Activated CD4-positive, alpha-beta T cell treated with anti-CD3 and anti-CD28 coated beads for 36 hours (primary cell): ENCODE measurements at places on chromosomes 6 and 20. TPM values are rescaled to one million over a fixed set of nuclear protein-coding genes. Genes with fewer than 3 reads are reported as not detected.

Gene MPIG6B
- not detected for total RNA-seq

- DNase-seq: no peak
Measured at GRCh38 chr20:35253010-35253409, 24.9 kb downstream of the MMP24OS start.

GRCh38 chr20:19789446-19789845 is 31.4 kb downstream of the RIN2 start:
- DNase-seq: no peak

DNA sequence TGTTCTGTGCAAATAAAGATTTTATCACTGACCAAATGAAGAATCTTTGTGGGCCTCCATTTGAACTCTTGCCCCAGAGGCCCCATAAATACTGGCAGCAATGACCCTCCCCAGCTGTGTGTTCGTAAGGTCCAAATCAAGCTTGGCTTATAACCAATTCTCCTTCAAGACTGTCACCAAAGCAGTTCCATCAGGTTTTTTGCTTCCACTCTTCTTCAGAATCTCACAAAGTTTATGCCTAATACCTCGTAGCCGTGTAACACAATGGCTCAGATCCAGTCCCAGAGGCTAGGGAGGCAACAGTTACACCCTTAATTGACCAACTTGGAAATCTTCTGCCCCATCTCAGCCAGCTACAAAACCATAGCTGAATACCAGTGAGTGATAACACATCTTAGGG is 120.5 kb downstream of the HIVEP2 start:
- no peak for DNase-seq

Gene OR12D3
- not detected for total RNA-seq

GRCh38 chr6:112594886-112595594 is 247.9 kb downstream of the RFPL4B start:
- no peak for DNase-seq

DNA sequence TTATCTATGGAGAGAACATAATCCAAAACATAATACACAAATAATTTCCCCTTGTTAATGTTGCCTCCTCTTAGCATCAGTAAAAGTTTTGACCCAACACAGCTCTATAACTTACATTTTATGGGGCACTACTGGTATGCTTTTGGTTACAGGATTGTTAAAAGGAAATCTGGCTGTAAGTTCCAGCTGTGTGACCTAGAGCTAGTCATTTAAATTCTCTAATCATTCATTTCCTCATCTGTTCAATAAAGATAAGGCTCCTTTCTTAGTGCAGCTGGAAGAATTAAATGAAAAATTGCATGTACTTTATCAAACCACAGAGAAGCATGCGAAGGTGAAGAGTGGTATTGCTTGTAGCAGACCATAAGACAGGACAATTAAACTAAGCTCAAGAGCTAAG is 4.6 kb downstream of the SLC17A2 start:
- DNase-seq: no peak

- DNase-seq: peak; percentile 85
Measured at GRCh38 chr20:10219452-10219791, 792 bp downstream of the SNAP25 start.

Gene GATA5
- total RNA-seq: not detected

- no peak for DNase-seq
Measured at GRCh38 chr6:142934599-142934998, 10.4 kb downstream of the HIVEP2 start.

DNA sequence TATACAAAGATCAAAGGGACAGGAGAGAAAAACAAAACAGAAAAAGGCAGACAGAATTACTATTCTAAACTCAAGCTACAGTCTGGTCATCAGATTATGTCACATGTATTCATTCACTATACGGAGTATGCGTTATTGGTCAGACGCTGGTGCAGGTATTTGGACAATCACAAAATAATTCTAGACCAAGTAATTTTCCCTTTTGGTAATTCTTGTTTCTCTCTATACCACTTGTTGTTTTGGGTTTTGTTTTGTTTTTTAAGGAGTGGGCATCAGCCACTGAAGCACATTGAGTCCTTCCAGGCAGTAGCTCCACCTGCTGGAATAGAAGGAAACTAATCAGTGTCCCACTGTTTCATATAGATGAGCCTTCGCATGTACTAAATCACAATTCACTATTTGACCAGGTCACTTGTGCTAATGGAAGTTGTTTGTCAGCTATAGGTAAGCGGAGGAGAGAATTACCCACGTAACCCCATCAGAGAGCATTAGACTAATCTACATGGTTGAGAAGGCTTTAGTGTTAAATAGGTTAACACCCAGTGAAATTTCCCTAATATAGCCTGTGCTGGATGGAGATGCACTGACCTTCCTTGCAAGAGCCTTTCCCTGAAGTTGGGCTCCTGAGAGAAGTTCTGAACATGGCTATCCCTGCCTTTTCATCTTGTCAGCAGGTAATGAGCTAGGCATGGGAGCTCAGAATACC is 77.9 kb downstream of the TNFAIP3 start:
- peak; percentile 36 for DNase-seq

- no peak for DNase-seq
Measured at GRCh38 chr6:163716690-163717089, 302.2 kb downstream of the QKI start.

DNA sequence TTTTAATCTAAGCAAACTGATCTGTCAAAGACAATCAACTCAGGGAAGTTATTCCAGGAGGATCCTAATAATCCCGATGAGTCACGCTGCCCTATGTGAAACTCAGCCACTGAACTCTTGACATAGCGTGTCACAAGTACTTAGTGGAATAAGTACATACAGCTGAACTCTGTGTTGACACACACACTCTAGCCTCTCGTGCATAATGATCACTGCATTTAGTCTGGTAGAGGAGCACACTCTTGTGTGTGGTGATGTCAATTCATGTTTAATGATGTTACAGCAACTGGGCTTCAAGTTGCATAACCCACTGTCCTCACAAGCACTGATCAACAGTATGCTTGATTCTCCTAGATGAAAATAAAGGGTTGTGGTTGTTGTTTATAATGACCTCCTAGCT is 148.3 kb downstream of the HACE1 start:
- DNase-seq: no peak
